ENCODE measurements at places on chromosomes 5 and 9. TPM values are rescaled to one million over a fixed set of nuclear protein-coding genes. Genes with fewer than 3 reads are reported as not detected.
A peak's percentile ranks its signal among the peaks of the same experiment; 100 is the strongest.

- H3K27me3 ChIP-seq = no peaks in the 10 kb centered on the region
- no peaks in the 10 kb centered on the region for H3K4me1 ChIP-seq
- DNase-seq = no peak
- peaks cover 17% of the 10 kb centered on the region for H3K36me3 ChIP-seq
- H3K27ac ChIP-seq = no peak overlapping the region
These were observed 73.6 kb upstream of the RETREG1 start for GRCh38 chr5:16690243-16690852.

- H3K4me3 ChIP-seq = no peak overlapping the region
- no peaks in the 10 kb centered on the region for H3K27me3 ChIP-seq
- no peaks in the 10 kb centered on the region for H3K4me1 ChIP-seq
- H3K27ac ChIP-seq = no peak overlapping the region
- no peak for DNase-seq
- no peaks in the 10 kb centered on the region for H3K36me3 ChIP-seq
These were observed 239.3 kb upstream of the PRDM9 start for GRCh38 chr5:23268136-23268535.

DNA sequence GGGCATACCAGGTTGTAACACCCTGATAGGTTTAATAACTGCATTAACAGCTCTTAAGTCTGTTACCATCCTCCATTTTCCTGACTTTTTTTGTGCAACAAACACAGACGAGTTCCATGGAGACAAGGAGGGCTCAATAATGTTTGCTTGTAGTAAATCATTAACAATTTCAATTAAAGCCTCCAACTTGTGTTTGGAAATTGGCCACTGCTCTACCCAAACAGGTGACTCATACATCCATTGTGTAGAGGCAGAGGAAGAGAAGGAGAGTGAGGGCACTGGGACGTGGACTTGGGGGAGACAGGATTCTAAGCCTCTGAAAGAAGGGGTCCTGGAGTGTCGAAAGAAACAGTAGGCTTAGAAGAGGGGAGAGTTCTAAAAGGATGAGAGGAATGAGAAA is 213.6 kb upstream of the KCNN2 start:
- DNase-seq = no peak
- H3K4me1 ChIP-seq = peaks cover 3% of the 10 kb centered on the region
- H3K27me3 ChIP-seq = no peaks in the 10 kb centered on the region
- H3K27ac ChIP-seq = no peak overlapping the region
- H3K36me3 ChIP-seq = no peaks in the 10 kb centered on the region

- no peak for DNase-seq
- H3K36me3 ChIP-seq = no peaks in the 10 kb centered on the region
- H3K27ac ChIP-seq = peak overlapping the region; percentile 86
- peak overlapping the region; percentile 72 for H3K4me3 ChIP-seq
- peaks cover 28% of the 10 kb centered on the region for H3K4me1 ChIP-seq
- peaks cover 18% of the 10 kb centered on the region for H3K27me3 ChIP-seq
These were observed 753 bp upstream of the STC2 start for GRCh38 chr5:173328844-173329490.

GRCh38 chr5:145463634-145464033 is 371.5 kb downstream of the PRELID2 start:
- H3K4me1 ChIP-seq = no peaks in the 10 kb centered on the region
- H3K4me3 ChIP-seq = no peak overlapping the region
- no peaks in the 10 kb centered on the region for H3K27me3 ChIP-seq
- no peak overlapping the region for H3K27ac ChIP-seq
- no peaks in the 10 kb centered on the region for H3K36me3 ChIP-seq

GRCh38 chr5:77172713-77173328 is 37.7 kb upstream of the PDE8B start:
- no peaks in the 10 kb centered on the region for H3K27me3 ChIP-seq
- no peak for DNase-seq
- H3K36me3 ChIP-seq = no peaks in the 10 kb centered on the region

DNA sequence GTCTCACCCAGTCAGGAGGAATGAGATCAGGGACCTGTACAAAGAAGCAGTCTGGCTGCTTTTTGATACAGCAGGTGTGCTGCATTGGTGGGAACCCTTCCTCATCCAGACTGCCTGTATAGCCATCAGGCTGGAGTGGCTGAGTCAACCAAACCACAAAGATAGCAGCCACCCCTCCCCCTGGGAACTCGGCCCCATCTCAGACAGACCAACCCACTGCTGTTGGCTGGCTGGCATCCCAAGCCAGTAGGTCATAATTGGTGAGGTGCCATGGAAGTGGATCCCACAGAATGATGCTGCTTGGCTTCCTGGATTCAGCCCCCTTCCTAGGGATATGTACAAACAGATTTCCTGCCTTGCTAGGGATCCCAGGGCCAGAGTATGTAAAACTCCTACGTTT is 60.9 kb downstream of the YTHDC2 start:
- H3K27ac ChIP-seq = no peak overlapping the region
- H3K36me3 ChIP-seq = peaks cover 36% of the 10 kb centered on the region
- H3K4me1 ChIP-seq = no peaks in the 10 kb centered on the region
- DNase-seq = no peak
- H3K4me3 ChIP-seq = no peak overlapping the region

- H3K36me3 ChIP-seq = no peaks in the 10 kb centered on the region
- no peaks in the 10 kb centered on the region for H3K4me1 ChIP-seq
- H3K4me3 ChIP-seq = no peak overlapping the region
- H3K27ac ChIP-seq = no peak overlapping the region
- no peak for DNase-seq
These were observed 49.5 kb downstream of the APBA1 start for GRCh38 chr9:69622676-69623075.

DNA sequence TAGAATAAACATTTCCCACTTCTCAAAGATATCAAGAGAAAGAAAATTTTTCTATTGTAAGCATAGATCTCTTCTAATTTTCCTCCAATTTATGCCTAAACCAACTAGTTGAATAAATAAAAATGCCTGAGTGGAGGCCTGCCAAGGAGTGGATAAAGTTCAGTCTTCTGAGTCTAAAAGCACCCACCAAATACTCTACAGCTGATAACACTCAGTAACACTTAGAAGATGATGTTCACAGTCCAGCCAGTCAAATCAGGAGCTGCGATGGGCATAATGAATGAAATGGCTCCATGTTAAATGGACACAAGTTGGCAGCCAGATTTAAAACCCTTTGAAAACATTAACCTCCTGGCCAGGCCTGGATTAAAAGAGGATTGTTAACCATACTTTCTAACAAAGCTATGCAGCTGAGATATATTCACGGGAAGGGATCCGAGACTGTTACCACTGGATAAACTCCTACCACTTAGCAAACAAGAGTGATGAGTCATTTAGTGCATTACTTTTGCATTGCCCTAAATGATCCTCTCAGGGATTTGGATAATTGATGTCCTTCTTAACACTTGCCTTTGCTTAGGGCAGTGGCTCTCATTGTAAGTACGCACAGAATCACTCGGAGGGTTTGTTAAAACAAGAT is 63.7 kb upstream of the CCDC112 start:
- H3K27ac ChIP-seq = no peak overlapping the region

- H3K27ac ChIP-seq = no peak overlapping the region
- no peaks in the 10 kb centered on the region for H3K27me3 ChIP-seq
- DNase-seq = no peak
- H3K4me1 ChIP-seq = no peaks in the 10 kb centered on the region
These were observed 18.0 kb upstream of the NR4A3 start for GRCh38 chr9:99803694-99804093.

GRCh38 chr9:17025281-17025680 is 109.6 kb upstream of the CNTLN start:
- no peak overlapping the region for H3K27ac ChIP-seq
- no peaks in the 10 kb centered on the region for H3K36me3 ChIP-seq
- H3K4me3 ChIP-seq = no peak overlapping the region
- DNase-seq = no peak
- no peaks in the 10 kb centered on the region for H3K4me1 ChIP-seq

- H3K27ac ChIP-seq = no peak overlapping the region
- no peak overlapping the region for H3K4me3 ChIP-seq
- H3K36me3 ChIP-seq = peaks cover 75% of the 10 kb centered on the region
These were observed 20.0 kb upstream of the TMEM161B start for GRCh38 chr5:88288528-88289197.

- no peak for DNase-seq
- peaks cover 3% of the 10 kb centered on the region for H3K4me1 ChIP-seq
- no peak overlapping the region for H3K4me3 ChIP-seq
- H3K27me3 ChIP-seq = no peaks in the 10 kb centered on the region
- no peak overlapping the region for H3K27ac ChIP-seq
These were observed 38.0 kb downstream of the PALM2AKAP2 start for GRCh38 chr9:109817846-109818472.

GRCh38 chr5:178995341-178995690 is 196 bp upstream of the GRM6 start:
- no peak overlapping the region for H3K27ac ChIP-seq
- no peak for DNase-seq
- H3K4me1 ChIP-seq = no peaks in the 10 kb centered on the region
- no peaks in the 10 kb centered on the region for H3K36me3 ChIP-seq

- no peaks in the 10 kb centered on the region for H3K36me3 ChIP-seq
- DNase-seq = no peak
- H3K4me1 ChIP-seq = no peaks in the 10 kb centered on the region
- H3K27ac ChIP-seq = no peak overlapping the region
- H3K4me3 ChIP-seq = no peak overlapping the region
These were observed 491.7 kb upstream of the FAM174A start for GRCh38 chr5:100043475-100043874.

GRCh38 chr5:128426090-128426534 is 111.9 kb downstream of the FBN2 start:
- H3K27ac ChIP-seq = no peak overlapping the region
- no peak for DNase-seq
- no peaks in the 10 kb centered on the region for H3K27me3 ChIP-seq
- no peaks in the 10 kb centered on the region for H3K4me1 ChIP-seq
- no peak overlapping the region for H3K4me3 ChIP-seq
- H3K36me3 ChIP-seq = no peaks in the 10 kb centered on the region

DNA sequence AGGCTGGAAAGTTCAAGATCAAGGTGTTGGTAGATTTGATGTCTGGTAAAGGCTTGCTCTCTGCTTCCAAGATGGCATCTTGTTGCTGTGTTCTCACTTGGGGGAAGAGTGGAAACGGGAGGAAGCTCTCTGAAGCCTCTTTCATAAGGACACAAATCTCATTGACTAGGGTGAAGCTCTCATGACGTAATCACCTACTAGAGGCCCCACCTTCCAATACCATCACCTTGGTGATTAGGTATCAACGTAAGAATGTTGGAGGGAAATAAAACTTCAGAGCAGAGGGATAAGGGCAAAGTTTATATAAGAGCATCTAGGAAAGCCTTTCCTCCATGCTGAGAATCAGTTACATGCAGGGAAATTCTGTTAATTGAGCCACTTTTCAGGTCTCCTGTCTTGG is 15.4 kb upstream of the KLF9 start:
- no peak for DNase-seq
- peaks cover 4% of the 10 kb centered on the region for H3K4me1 ChIP-seq
- H3K36me3 ChIP-seq = no peaks in the 10 kb centered on the region
- H3K4me3 ChIP-seq = no peak overlapping the region
- H3K27ac ChIP-seq = no peak overlapping the region

DNA sequence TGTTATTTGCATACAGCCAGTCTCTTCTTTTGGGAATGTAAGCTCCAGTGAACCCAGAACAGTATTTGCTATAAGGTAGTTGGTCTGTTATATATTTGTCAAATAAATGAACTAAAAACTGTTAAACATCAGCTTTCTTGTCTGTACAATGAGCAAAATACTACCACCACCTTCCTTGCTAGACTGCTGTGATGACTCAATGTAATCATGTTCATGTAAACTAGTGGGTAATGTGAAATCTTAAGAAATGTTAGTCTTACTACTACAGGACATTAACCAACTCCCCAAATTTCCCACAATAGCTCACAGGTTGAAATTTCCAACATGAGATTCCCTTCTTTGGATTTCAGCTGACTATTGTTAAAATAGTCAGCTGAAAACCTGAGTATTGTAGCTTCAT is 176.1 kb downstream of the TRPM3 start:
- H3K4me3 ChIP-seq = no peak overlapping the region
- H3K36me3 ChIP-seq = no peaks in the 10 kb centered on the region
- no peaks in the 10 kb centered on the region for H3K27me3 ChIP-seq
- no peak for DNase-seq

GRCh38 chr5:134877159-134877558 is 3.0 kb downstream of the TXNDC15 start:
- no peak for DNase-seq
- no peak overlapping the region for H3K4me3 ChIP-seq
- H3K4me1 ChIP-seq = peaks cover 9% of the 10 kb centered on the region
- peaks cover 14% of the 10 kb centered on the region for H3K36me3 ChIP-seq
- H3K27ac ChIP-seq = no peak overlapping the region

- DNase-seq = no peak
- no peaks in the 10 kb centered on the region for H3K36me3 ChIP-seq
- H3K27me3 ChIP-seq = no peaks in the 10 kb centered on the region
- no peaks in the 10 kb centered on the region for H3K4me1 ChIP-seq
- no peak overlapping the region for H3K27ac ChIP-seq
These were observed 50.8 kb downstream of the FXN start for GRCh38 chr9:69086312-69086711.

- H3K27ac ChIP-seq = no peak overlapping the region
- H3K27me3 ChIP-seq = no peaks in the 10 kb centered on the region
- H3K36me3 ChIP-seq = no peaks in the 10 kb centered on the region
- H3K4me3 ChIP-seq = no peak overlapping the region
- DNase-seq = peak; percentile 55
These were observed 1.8 kb downstream of the DPP7 start for GRCh38 chr9:137112564-137113384.

DNA sequence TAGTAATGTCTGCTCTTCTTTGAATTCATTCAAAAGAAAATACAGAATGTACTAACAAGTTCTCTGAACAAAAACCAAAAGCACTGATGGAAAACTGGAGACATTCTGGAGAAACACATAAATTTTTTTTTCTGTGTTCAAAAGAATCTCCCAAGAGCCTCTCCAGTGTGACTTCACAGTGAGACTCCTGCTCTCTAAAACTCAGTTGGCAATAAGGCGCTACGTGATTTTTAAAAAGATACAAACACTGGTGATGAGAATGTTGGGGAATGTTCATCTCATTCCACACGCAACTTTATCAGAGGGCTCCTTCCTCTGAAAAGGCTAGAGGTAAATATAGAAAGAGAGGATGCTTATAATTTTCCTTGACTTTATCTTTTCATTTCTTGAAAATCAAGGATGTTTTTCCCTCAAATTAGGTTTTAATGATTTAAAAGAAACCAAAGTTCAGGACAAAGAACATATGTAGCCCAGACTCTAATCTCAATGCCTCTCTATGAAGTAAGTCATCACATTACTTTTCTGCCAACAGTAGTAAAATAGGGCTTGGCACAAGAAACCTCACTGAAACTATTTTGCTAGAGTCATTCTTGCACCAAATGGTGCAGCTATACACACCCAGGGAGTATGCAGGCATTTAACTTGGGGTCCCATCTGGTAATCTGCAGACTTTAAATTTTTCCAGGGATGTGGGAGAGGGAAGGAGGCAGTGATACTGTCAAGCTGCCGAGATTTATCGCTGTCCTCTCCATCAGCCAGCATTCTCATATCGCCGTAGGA is 12.9 kb upstream of the AOPEP start:
- no peak overlapping the region for H3K4me3 ChIP-seq
- H3K27me3 ChIP-seq = no peaks in the 10 kb centered on the region
- no peaks in the 10 kb centered on the region for H3K4me1 ChIP-seq
- DNase-seq = no peak
- no peaks in the 10 kb centered on the region for H3K36me3 ChIP-seq

ARHGEF37 gene
- 20.8 TPM for total RNA-seq

SPATA31E1 gene
- total RNA-seq = not detected

DOCK8 gene
- 2.6 TPM for total RNA-seq

TMEM171 gene
- 0.30 TPM for total RNA-seq

CRHBP gene
- total RNA-seq = 0.51 TPM

STPG3 gene
- total RNA-seq = not detected

NANS gene
- 21.1 TPM for total RNA-seq

SLC25A2 gene
- total RNA-seq = not detected

SPATA24 gene
- 11.5 TPM for total RNA-seq

SLC45A2 gene
- total RNA-seq = not detected

ADAMTSL2 gene
- total RNA-seq = 4.0 TPM
